ENCODE measurements at places on chromosomes 5 and 9. TPM values are rescaled to one million over a fixed set of nuclear protein-coding genes. Genes with fewer than 3 reads are reported as not detected.

The DDX4 gene
- total RNA-seq, result not detected

The EGFL7 gene
- total RNA-seq, result 302 TPM

The ENHO gene
- 0.61 TPM for total RNA-seq

The TAF11L5 gene
- total RNA-seq, result not detected

The SOHLH1 gene
- total RNA-seq, result not detected

The TTC23L gene
- 0.20 TPM for total RNA-seq

The HSPB3 gene
- total RNA-seq, result 1.1 TPM

The CDO1 gene
- 20.1 TPM for total RNA-seq

The RMND5B gene
- total RNA-seq, result 44.7 TPM

The SQSTM1 gene
- 501 TPM for total RNA-seq

The BARX1 gene
- total RNA-seq, result not detected

The KCNV2 gene
- total RNA-seq, result not detected

The ZNF483 gene
- total RNA-seq, result 8.7 TPM

The HTR4 gene
- 0.43 TPM for total RNA-seq

The TMEM252 gene
- not detected for total RNA-seq
